ENCODE measurements at places on chromosomes 5 and 9.

DNA sequence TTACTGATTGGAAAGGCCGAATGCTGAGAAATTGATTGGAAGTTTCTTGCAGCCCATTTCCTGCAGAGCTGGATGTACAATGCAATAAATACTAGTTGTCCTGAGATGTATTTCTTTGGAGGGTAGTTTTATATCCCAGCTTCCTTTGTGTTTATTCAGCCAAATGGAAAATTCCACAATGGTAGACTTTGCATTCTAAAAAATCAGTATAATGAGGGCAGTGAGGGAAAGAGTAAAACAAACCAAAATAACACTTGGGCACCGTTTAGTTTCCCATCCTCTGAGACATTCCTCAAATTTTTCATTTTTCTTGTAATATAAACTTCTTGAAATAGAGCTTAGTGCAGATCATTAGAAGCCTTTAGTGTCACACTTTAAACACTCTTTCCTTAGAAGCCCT lies 379.4 kb downstream of the EBF1 start:
- H3K4me1 ChIP-seq = no peaks in the 10 kb centered on the region
- H3K4me3 ChIP-seq = no peak overlapping the region
- H3K27ac ChIP-seq = no peak overlapping the region
- no peaks in the 10 kb centered on the region for H3K36me3 ChIP-seq

DNA sequence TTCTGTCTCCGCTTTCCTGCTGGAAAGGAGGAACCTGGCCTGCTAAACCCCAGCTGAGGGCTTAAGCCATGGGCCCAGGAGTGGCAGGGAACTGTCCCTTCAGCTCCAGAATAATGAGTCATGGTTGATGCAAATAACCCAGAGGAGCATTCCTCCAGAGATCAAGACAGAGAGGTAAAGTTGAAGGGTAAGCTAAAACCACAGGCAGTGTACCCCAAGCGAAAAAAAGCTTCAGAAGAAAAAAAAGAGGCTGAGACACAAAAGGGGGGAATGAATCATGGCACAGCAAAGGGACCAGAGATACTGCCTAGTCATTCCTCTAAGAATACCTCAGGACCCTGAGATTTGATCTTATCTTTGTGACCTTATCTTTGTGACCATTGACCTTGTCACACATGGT lies 199.5 kb upstream of the TAS2R1 start:
- H3K4me1 ChIP-seq = no peaks in the 10 kb centered on the region
- no peak for DNase-seq
- no peak overlapping the region for H3K27ac ChIP-seq

- no peaks in the 10 kb centered on the region for H3K4me1 ChIP-seq
- DNase-seq = no peak
- H3K27ac ChIP-seq = no peak overlapping the region
- no peaks in the 10 kb centered on the region for H3K36me3 ChIP-seq
Observed at GRCh38 chr9:17906841-17907778, 328.2 kb downstream of the SH3GL2 start.

DNA sequence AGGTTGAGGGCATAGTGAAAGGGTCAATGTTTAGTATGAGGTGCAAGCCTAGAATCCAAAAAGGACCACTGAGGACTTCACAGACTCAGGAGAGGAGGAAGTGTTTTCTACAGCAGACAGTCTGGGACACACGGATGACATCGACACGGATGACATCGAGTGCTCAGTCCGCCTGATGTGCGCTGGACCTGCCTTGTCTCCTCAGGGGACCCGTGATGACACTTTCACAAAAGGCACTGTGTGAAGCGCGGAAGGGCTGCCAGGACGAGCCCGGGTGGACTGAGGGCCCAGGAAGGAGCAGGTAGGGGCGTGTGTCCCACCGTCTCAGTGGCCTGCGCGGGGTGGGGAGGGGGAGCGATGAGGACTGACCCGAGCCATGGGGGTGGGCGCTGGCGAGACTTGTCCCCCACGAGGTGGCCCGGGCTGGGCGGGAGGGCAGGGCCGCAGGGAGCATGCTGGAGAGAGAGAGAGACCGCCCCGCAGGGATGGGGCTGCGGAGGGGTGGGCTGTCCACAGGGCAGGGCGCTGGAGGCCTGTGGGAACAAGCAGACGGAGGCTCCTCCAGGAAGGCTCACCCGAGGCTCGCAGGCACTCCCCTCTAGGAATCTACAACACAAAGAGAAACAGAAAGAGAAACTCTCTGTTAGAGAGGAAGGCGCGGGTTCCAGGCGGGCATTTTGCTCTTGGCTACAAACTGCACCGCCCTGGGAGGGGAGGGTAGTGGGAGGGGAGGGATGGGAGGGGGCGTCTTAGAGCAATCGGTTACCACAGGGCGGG lies 54.9 kb downstream of the USP20 start:
- peaks cover 30% of the 10 kb centered on the region for H3K4me1 ChIP-seq
- H3K27ac ChIP-seq = no peak overlapping the region
- no peak overlapping the region for H3K4me3 ChIP-seq
- no peaks in the 10 kb centered on the region for H3K27me3 ChIP-seq
- H3K36me3 ChIP-seq = 0 out of 2 replicates have a peak, but pooled peaks cover under 1% of the 10 kb centered on the region
- DNase-seq = no peak

DNA sequence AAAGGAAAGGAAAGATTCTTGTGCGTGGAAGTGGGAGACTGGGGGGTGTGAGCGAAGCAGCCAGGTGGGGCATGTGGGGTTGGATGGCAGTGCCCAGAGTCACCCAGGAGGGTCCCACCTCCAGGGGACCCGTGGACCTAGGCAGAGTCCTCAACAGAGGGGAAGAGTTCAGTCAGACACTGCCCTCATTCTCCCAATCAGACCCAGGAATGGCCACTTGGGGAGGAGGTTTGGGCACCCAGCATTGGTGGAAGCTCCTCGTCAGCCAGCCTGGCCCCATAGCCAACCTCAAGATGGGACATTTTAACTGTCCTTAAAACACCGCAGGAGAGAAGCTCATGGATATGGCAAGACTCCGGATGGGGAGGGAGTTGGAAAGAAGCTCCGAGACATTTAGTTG lies 21.9 kb upstream of the LAMC3 start:
- no peak overlapping the region for H3K4me3 ChIP-seq
- no peaks in the 10 kb centered on the region for H3K4me1 ChIP-seq
- DNase-seq = no peak
- no peak overlapping the region for H3K27ac ChIP-seq
- H3K27me3 ChIP-seq = peaks cover 20% of the 10 kb centered on the region

DNA sequence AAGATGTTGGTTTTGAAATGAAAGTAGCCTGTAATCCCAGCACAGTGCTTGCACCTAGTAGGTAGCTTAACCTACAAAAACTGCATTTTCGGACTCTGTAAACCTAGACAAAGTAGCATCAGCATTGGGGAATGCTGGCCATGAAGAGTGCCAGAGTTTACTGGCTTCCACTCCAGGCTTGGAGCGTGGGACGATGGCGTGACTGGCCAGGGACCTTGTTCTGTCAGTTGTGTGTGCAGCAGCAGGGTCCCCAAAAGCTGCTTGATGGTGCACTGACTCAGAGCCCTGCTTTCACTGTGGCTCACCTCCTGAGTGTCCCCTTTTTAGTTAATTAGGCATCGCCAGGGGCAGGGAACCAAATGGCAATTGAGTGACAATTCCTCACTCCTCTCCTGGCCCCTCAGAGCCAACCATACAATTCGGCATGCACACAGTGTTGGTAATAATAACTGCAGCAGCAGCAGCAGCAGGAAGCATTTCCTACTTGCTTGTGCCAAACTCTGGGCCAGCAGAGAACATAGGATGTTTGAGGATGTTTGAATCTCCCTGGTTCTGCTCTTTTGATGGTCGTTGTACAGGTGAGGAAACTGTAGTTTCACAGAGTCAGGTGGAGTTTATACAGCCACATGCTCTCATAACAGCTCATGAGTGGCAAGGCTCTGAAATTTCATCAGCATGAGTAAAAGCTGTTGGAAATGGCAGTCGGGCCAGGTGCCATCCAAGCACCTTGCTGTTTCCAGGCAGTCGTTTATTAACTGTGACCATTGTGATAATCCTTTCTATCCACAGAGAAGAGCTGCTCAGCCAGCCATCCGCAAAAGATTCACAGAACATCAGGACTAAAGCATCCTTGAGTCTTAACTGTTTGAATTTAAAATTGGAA lies 4.2 kb downstream of the UBE2QL1 start:
- no peaks in the 10 kb centered on the region for H3K36me3 ChIP-seq
- no peak overlapping the region for H3K27ac ChIP-seq
- no peak for DNase-seq
- peaks cover 6% of the 10 kb centered on the region for H3K4me1 ChIP-seq
- H3K4me3 ChIP-seq = no peak overlapping the region

GRCh38 chr5:6466975-6467567 lies 18.4 kb downstream of the UBE2QL1 start:
- no peak overlapping the region for H3K4me3 ChIP-seq
- DNase-seq = no peak
- H3K36me3 ChIP-seq = no peaks in the 10 kb centered on the region
- H3K27me3 ChIP-seq = peaks cover 93% of the 10 kb centered on the region

DNA sequence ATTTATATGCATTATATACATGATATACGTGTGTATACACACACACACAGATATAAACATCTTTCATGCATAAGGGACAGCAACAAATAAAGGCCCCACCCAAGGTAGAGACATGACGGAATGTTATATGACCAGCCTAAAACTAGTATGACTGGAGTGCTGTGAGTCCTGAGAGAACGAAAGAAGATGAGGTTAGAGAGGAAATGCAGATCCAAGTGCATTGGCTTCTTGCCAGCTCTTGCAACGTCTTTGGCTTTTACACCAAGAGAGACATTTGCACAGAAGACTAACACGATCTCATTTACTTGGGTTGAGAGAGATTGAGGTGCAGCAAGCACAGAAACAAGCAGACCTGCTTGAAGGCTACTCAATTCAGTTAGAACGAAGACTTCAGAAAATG lies 23.0 kb downstream of the CDH10 start:
- H3K4me1 ChIP-seq = no peaks in the 10 kb centered on the region
- no peaks in the 10 kb centered on the region for H3K27me3 ChIP-seq
- H3K4me3 ChIP-seq = no peak overlapping the region
- H3K27ac ChIP-seq = no peak overlapping the region
- H3K36me3 ChIP-seq = no peaks in the 10 kb centered on the region

- no peaks in the 10 kb centered on the region for H3K27me3 ChIP-seq
- H3K4me1 ChIP-seq = peaks cover 52% of the 10 kb centered on the region
- H3K36me3 ChIP-seq = 0 out of 2 replicates have a peak, but pooled peaks cover 3% of the 10 kb centered on the region
- no peak overlapping the region for H3K4me3 ChIP-seq
Observed at GRCh38 chr5:132386644-132387286, 17.3 kb downstream of the SLC22A5 start.

- no peaks in the 10 kb centered on the region for H3K36me3 ChIP-seq
- H3K27ac ChIP-seq = no peak overlapping the region
- no peak for DNase-seq
- H3K4me3 ChIP-seq = no peak overlapping the region
- H3K27me3 ChIP-seq = no peaks in the 10 kb centered on the region
Observed at GRCh38 chr9:136082496-136083361, 12.4 kb downstream of the NACC2 start.

- no peak overlapping the region for H3K4me3 ChIP-seq
- H3K4me1 ChIP-seq = no peaks in the 10 kb centered on the region
- H3K27ac ChIP-seq = no peak overlapping the region
- no peaks in the 10 kb centered on the region for H3K27me3 ChIP-seq
Observed at GRCh38 chr5:35651002-35651756, 33.5 kb downstream of the SPEF2 start.

- no peak overlapping the region for H3K4me3 ChIP-seq
- H3K36me3 ChIP-seq = no peaks in the 10 kb centered on the region
- H3K27ac ChIP-seq = no peak overlapping the region
- H3K4me1 ChIP-seq = no peaks in the 10 kb centered on the region
- DNase-seq = no peak
Observed at GRCh38 chr5:106680330-106680729, 990.4 kb downstream of the EFNA5 start.

DNA sequence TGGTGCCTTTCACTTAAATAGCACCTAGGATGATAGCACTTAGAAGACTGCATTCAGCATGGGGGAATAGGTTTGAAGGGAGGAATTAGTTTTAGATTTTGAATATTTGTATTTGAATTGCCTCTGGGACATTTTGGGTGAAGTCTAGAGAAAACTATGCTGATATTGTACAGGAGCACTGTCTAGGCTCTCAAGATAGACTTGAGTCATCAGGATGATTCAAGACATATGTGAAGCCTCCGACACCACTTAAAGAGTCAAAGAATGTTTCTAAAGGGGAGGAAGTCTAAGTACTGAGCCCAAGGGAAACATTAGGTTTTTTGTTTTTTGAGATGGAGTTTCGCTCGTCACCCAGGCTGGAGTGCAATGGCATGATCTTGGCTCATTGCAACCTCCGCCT lies 63.9 kb upstream of the CCDC180 start:
- no peak overlapping the region for H3K27ac ChIP-seq
- no peaks in the 10 kb centered on the region for H3K27me3 ChIP-seq
- no peaks in the 10 kb centered on the region for H3K36me3 ChIP-seq
- H3K4me3 ChIP-seq = no peak overlapping the region
- no peak for DNase-seq

- DNase-seq = no peak
- H3K36me3 ChIP-seq = no peaks in the 10 kb centered on the region
- H3K27ac ChIP-seq = no peak overlapping the region
Observed at GRCh38 chr5:179110528-179110927, 50.4 kb downstream of the ZNF354C start.

DNA sequence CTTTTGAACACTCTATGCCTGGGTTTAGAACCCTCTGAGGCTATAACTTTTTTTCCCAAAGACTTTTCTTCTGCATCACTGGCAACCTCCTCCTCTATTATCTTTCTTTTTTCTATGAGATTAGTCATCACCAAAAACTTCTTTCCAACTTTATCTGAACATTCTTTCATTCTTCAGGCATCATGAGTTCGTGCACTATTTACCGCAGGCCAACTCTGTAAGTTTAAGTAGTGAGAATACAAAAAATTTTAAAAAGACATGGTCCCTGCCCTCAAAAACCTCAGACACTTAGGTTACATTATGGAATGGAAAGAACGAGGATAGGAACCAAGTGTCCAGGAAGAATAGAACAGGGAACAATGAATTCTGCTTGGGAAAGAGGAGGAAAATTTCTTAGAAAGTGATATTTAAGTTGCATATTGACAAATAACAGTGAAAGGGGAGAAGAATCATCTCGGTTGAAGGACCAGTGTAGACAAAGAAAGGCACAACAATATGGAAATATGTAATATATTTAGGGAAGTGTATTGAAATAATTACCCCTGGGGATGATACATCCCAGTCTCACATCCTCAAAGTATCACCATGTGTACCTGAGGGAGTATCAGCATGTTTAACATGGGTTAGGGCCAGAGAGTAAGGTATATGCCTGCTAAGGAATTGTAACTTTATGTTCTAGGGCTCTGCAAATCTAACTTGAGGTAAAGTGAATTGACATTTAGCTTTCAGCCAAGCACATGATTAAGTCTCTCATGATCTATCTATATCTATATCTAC lies 196.5 kb upstream of the NREP start:
- DNase-seq = no peak
- no peaks in the 10 kb centered on the region for H3K27me3 ChIP-seq
- no peaks in the 10 kb centered on the region for H3K36me3 ChIP-seq
- no peaks in the 10 kb centered on the region for H3K4me1 ChIP-seq
- no peak overlapping the region for H3K4me3 ChIP-seq

Measured in PC-9 (cell line).